ENCODE measurements at places on chromosomes 4 and X.

- no peak for DNase-seq
Observed at GRCh38 chr4:103936653-103937145, 216.9 kb upstream of the TACR3 start.

DNA sequence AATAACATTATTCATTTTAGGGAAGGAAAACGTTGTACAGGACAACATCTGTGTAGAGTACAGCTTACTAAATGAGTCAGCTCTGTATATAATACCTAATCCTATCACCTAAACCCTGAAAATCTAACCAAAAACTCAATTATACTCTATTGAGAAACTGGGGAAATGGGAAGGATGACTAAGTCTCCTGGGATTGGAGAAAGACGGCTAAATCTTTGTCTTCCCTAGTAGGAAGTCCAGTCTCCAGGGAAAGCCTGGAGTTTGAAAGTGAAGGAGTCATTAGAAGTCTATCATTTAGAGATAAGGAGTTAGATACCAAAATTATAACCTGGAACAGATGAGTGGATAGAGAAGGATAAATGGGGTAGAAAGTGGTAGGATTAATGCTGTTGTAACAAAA is 286.5 kb downstream of the STK32B start:
- DNase-seq = no peak

DNA sequence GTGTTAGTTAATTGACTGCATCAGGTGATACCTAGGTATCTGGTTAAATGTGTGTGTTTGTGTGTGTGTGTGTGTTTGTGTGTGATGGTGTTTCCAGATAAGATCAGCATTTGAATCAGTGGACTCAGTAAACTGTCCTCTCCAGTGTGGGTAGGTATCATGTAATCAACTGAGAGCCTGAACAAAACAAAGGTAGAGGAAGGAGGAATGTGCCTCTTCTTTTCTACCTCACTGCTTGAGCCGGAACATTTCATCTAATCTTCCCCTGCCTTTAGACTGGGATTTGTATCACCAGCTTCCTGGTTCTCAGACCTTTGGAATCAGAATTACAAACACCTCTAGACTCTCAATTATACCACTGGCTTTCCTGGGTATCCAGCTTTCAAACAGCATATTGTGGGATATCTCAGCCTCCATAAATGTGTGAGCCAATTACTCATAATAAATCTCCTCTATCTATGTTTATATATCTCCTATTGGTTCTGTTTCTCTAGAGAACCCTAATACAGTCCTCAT is 120.5 kb downstream of the TBCK start:
- DNase-seq = no peak

DNA sequence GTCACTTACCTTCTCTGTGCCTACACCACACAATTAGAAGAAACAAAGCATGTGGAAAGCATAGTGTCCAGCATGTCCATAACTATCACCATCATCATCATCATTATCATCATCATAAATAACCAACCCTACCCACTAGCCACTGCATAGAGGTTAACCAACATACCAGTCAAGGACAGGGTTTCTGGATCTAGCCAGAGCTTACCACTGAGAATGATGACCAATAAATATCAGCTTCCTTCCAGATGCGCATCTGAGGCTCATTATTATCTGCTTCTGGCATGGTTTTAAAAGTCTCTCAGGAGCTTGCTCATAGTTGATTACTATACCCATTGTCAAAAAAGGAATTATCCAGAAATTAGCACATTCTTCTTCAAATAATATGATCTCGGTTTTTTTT is 25.5 kb upstream of the MYOZ2 start:
- DNase-seq = no peak
